MCF 10A (cell line): ENCODE measurements at places on chromosomes 2 and 18. TPM values are rescaled to one million over a fixed set of nuclear protein-coding genes. Genes with fewer than 3 reads are reported as not detected.

DNA sequence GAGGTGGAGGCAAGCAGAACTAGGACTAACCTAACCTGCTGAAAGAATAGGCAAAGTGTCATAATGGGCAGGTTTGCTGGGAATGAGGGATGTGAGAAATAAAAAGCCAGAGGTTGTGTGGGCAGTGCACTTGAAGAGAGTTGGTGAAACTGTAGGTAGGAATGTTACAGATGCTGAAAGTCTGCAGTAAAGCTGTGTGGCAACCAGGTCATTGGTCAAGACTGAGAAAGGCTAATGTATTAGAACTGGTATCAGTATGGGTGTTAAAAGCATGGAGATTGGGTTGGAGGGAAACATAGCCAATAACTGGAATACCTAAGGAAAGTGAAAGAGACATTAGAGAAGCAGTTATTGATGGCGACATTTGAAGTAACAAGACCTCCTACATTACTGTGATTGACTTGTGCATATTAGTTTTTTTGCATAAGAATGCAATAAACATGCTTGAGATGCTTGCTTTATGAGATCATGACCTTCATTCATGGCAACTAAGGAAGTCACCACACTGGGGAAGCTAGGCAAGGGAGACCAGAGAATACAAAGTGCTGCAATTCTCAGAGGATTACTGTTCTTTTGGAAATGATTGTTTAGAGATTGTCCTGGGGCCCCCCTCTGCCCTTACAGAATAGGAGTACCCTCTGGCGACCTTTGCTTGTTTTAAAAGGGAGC lies 11.8 kb downstream of the GULP1 start:
- peaks cover 7% of the 10 kb centered on the region for H3K36me3 ChIP-seq
- peak; percentile 39 for DNase-seq

- no peak for DNase-seq
- H3K27me3 ChIP-seq: no peaks in the 10 kb centered on the region
- H3K4me3 ChIP-seq: no peak overlapping the region
Observed at GRCh38 chr2:130850788-130851623, 14.3 kb downstream of the ARHGEF4 start.

- DNase-seq: no peak
- no peak overlapping the region for H3K27ac ChIP-seq
- peaks cover 24% of the 10 kb centered on the region for H3K4me1 ChIP-seq
- H3K36me3 ChIP-seq: no peaks in the 10 kb centered on the region
- H3K4me3 ChIP-seq: no peak overlapping the region
- H3K27me3 ChIP-seq: no peaks in the 10 kb centered on the region
Observed at GRCh38 chr18:11179959-11180519, 30.7 kb upstream of the PIEZO2 start.

DNA sequence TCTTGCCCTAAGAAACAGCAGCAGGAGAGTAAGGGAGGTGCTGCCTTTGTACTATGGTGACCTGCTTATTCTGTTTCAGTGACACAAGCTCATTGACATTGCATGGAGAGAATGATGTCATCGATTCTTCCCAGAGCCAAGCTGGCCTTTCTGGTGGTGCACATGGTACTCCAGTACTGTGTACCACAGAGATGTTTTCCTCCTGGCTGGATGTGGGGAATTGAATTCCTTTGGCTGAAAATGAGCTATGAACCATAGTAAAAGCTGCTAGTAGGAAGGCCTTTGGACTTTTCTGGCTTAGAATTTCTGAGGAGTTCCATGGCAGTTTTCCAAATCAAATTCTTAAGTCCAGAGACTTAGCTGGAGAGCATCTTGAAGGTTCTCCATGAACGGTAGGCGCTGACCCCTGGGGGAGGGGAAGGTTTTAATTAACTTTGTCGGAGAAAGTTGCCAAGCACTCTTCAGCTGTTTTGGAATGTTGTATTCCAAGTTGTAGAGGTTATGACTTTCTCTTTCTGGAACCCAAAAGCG lies 17.1 kb upstream of the B3GNT2 start:
- no peaks in the 10 kb centered on the region for H3K27me3 ChIP-seq
- no peak overlapping the region for H3K27ac ChIP-seq
- no peak for DNase-seq

The CPLX4 gene
- total RNA-seq: not detected in 2 replicates
